SHP77 treated with DMSO at 0.1 percent for 48 hours (cell line): ENCODE measurements at places on chromosomes 12 and 14.

- DNase-seq: no peak
These were observed 493.3 kb upstream of the SYT1 start for GRCh38 chr12:78371284-78371683.

- DNase-seq: no peak
These were observed 88.6 kb downstream of the MGST1 start for GRCh38 chr12:16435875-16436554.

GRCh38 chr12:50639721-50640120 lies 124.2 kb upstream of the ATF1 start:
- DNase-seq: no peak

GRCh38 chr12:99136516-99136915 lies 491.4 kb downstream of the APAF1 start:
- DNase-seq: no peak

DNA sequence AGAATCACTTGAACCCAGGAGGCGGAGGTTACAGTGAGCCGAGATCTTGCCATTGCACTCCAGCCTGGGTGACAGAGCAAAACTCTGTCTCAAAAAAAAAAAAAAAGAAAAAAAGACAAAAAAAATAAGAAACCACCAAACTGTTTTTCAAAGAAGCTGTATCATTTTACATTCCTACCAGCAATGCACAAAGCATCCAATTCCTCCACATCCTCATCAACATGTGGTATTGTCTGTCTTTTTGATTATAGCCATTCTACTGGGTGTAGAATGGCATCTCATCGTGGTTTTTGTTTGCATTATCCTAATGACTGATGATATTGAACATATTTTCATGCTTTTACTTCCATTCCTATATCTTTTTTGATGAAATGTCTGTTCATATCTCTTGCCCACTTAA lies 36.2 kb upstream of the GNG2 start:
- DNase-seq: no peak

DNA sequence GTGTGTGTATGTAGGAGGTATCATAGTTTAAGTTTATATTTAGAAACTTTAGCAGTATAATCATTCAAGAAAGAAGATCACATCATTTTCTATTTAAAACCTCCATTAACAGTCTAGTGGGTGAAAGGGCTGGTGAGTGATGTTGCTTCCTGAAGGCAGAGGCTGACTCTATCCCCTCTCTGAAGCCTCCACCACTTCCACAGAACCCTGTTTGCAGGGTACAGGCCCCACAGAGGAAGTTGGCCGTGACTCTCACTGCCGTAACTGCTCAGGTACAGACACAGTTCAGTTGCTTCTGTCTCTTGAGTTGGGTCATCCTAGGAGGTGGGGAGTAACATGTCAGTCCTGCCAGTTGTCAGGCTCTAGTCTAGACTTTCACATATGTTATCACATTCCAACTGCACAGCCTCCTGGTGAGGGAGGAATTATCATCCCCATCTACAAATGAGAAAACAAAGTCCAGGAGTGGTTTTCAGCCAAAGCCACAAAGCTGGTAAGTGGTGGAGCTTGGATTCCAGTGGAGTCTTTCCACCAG lies 31.5 kb downstream of the CFL2 start:
- DNase-seq: no peak

- no peak for DNase-seq
These were observed 6.2 kb downstream of the AMN start for GRCh38 chr14:102928412-102929240.

GRCh38 chr12:124008595-124008994 lies 35.6 kb downstream of the ZNF664 start:
- no peak for DNase-seq

GRCh38 chr12:83265808-83266207 lies 579.1 kb downstream of the TMTC2 start:
- no peak for DNase-seq

- no peak for DNase-seq
These were observed 2.8 kb downstream of the GNS start for GRCh38 chr12:64756376-64756775.

DNA sequence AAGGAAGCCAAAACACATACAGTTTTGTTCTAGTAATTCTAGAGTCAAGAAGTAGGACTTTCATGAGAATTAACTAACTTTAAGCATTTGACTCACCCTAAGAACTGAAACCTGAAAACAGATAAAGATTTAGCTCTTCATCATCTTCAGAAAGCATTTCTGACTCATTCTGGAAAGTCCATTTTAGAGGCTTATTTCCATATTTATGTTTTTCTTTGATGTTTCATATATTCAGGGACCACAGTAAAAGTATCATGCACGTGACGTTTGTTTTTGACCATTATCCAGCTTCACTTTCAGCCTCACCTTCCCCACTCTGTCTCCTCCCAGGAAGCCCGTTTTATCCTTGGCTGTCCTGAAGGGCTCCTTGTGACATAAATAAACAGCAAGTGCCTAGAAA lies 79.2 kb downstream of the MDGA2 start:
- DNase-seq: no peak

DNA sequence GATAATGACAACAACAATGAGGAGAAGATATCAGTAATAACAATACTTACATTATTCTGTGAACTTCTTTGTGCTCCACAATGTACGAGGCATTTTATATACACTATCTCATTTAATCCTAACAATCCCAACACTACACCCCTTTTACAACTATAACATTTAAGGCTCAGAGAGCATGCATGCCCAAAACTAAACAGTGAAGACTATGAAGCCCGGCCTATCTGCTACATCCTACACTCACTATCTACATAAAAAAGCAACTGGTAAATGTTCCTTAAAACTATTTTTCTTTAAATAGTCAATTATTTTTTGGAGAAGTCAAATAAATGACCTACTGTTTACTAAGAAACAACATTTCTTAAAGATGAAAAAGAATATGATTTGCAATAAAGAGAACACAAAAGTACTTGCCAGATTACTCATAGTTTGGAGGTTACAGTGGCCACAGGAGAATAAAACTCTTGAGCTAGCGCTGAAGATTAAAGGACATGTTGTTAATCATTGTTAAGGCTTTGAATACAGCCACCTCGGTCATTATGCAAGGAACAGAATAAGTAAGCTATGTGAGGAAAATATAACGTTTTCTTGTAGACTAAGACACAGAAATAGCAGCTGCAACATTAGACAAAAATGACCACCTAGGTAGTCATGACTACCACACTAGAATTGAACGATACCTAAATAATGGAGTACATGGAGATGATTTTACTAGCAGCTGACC lies 56.7 kb downstream of the EPS8 start:
- no peak for DNase-seq

- DNase-seq: no peak
These were observed 302.1 kb downstream of the RMST start for GRCh38 chr12:97764700-97765099.

DNA sequence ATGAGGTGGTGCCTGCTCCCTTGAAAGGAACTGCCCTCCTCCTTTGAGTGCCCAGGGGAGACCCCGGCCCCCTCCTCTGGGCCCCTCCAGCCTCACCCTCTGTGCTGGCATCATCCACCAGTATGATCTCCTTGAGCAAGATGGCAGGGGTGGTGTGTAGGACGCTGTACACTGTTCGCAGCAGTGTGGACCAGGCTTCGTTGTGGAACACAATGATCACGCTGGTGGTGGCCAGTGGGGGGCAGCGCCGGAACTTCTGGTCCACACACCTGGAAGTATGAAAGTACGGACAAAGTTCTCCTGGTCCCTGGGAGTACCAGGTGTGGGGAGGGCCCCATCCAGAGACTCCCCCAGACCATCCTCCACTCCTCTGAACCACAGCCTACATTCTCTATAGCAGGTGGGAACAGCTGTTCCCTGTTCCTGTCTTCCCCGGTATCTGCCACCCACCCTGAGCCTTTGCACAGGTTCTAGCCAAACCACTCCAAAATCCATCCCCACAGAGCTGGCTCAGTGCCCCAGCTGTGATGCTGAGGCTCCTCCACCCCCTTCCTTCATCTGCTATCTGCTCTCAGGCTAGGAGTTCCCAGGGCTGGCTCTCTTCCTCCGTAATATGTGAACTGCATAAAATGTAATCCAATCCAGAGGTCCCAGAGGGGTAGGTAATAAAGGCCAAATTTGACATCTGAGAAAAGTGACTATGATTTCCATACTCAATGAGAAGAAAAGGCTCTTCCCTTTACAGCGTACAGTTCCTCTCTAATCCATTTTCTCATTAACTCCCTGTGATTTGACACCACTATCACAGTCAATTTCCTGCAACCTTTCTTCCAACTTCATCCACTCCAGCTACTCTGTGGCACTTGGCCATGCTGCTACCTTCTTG lies 13.9 kb downstream of the GALNT6 start:
- DNase-seq: no peak

DNA sequence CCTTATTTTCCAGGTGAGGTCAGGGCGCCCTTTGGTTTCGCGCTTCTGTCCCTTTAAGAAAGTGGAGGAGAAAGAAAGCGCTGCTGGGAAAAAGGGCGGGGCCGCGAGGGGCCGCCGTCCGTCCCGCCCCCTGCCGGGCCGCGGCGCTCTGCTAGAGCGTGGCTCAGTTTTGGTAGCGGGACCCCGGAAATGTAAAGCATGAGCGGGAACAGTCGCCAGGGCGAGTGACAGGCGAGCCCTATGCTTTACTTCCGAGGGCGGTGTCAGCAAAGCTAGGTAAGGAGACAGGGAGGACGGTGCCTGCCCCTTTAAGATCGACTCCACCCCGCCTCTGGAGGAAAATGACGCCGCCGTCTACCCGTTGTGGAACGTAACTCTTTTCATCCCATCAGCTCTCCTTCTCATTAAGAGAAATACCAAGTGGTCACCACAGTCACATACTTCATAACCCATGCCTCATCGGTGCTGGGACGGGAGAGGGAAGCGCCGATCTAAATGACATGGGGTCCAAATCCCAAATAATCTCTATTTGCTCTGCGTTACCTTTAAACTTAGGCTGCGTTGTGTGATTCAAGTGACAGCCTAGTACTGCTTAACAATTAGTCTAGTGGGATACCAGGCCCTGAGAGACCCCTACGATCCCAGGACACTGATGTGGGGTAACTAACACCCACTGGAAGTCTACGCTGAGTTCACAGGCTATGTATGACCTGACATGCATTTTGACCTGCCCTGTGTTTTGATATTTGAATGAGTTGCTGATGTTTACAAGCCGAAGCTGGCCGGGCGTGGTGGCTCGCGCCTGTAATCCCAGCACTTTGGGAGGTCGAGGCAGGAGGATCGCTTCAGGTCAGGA lies at the start of gene ETFBKMT:
Gene ETFBKMT (plus strand): TSS at position 602 of the 856 bp plus-strand sequence. CDS start 2,266 bp downstream, outside the sequence.
- peak; percentile 100 for DNase-seq

DNA sequence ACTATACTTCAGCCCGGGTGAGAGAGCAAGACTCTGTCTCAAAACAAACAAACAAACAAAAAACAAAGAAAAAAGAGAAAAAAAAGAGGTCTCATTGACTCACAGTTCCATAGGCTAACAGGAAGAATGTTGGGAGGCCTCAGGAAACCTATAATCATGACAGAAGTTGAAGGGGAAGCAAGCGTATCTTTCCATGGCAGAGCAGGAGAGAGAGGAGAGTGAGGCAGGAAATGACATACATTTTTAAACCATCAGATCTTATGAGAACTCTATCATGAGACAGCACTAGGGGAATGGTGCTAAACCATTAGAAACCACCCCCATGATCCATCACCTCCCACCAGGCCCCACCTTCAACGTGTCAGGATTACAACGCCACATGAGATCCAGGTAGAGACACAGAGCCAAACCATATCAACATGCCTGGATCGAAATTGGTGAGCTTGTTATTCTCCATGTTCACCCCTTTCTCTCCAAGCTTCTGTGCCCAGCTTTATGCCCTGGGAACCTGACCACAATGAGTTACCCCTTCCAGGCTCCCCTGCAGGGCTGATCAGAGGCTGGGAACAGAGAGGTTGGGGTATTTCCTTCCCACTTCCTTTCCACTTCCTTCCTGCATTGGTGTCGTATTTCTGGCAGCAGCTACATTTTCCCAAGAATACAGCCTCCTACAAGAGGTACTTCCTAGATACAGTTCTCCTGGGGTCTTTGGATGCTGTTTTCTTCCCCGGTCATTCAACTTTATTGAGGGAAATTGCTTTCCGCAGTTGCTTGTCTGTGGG lies 219.3 kb upstream of the FLRT2 start:
- DNase-seq: no peak

GRCh38 chr12:12097891-12098690 lies 27.4 kb downstream of the BCL2L14 start:
- DNase-seq: no peak

DNA sequence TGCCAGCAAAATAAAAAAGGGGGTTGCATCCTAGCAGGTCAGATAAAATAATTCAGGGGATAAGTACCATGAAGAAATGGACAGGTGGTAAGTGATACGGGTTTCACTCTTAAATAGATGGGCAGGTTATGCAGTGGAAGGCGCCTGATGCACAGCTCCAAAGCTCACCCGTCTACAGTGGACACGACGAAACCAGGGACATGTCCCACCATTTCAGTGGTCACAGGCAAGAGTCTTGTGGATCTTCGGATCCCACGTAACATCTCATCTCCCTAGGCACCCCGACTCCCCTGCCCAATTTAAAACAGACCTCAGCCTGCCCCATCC lies 60.5 kb downstream of the DDX51 start:
- no peak for DNase-seq

GRCh38 chr12:56634242-56634836 lies 4.2 kb upstream of the BAZ2A start:
- DNase-seq: no peak

GRCh38 chr14:104180561-104181165 lies 42.3 kb downstream of the KIF26A start:
- DNase-seq: no peak

DNA sequence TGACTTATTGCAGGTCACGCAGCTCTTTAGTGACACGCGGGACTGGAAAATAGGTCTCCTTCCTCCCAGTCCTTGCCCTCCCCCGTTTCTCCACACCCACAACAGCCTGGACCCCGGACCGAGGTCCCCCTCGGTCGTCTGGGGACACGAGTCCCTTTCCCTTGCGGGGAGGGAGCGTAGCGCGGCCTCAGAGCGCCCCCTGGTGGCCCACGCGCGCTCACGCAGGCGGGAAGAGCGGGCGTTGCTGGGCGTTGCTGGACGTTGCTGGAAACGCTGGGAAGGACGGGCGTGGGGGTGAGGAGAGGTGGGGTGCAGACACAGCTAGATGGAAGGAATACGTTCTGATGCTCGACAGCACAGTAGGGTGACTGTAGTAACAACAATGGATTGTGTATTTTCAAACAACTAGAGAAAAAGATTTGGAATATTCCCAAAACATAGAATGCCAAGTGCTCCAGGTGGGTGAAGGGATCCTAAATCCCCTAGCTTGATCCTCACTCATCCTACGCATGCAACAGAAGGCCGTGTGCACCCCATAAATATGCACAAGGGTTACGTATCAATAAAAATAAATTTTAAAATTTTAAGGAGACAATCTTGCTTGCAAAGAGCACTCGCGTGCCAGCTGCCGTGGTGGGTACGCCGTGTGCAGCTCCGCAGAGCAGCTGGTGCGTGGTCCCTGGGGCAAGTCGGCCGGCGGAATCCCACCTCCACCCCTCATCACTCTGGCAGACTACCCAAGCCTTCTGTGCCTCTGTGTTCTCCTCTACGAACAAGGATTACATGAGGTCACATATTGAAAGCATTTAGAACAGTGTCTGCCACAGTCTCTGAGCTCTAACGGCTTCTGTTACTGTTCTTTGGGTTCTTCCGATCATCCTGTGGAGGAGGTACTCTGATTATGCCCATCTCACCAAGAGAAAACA lies 87.4 kb downstream of the B4GALNT3 start:
- no peak for DNase-seq
